ENCODE measurements at places on chromosomes 6 and 20.

- no peak for DNase-seq
Measured at GRCh38 chr20:57922083-57922482, 212.3 kb upstream of the PMEPA1 start.

DNA sequence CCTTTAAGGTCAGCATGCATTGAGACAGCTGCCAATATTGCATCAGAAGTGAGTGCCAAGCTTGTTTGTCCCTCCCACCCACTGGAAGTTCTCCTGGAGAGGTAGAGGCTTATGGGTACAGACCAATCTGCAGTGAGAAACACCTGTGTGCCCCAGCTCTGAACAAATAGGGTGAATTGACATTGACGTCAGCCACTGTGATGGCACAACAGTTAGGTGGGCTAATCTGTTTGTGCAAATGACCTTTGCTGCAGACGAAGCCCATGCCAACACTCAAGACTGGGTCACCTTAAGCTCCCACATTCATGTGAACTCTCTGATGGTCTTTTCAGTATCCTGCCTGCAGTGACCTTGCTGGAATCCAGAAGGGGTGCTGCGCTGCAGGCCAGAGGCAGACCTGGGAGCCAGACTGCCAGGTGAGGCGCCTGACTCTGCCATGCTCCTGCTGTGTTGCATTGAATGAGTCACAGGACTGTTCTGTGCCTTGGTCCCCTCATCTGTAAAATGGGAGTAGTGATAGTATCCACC, 99.9 kb downstream of the ALDH8A1 start:
- no peak for DNase-seq

DNA sequence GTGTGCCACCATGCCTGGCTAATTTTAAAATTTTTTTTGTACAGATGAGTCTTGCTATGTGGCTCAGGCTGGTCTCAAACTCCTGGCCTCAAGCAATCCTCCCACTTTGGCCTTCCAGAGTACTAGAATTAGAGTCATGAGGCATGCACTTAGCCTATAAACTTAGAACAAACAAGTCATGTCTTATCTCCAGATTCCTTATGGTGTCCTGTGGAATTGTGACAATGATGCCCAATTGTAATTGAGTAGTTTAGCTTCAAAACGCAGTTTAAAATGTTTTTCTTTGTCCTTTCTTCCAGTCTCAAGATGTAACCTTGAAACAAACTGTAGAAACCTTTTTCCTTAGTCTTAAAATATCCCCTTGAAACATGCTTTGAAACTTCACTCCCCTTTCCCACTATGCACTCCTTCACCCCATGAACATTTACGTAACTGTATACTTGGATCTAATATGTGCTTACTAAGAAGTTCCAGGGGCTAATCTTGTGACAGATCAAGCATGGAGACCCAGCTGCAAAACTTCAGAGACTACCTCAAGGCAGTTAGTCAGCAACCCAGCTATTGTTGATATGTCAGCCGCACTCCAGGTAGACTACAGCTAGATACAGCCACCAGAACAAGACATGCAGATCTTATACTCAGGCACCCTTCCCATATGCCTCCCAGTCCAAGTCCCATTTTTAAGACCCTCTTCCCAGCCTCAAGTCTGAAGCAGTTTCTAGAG, 46.2 kb downstream of the MAN1A1 start:
- no peak for DNase-seq

DNA sequence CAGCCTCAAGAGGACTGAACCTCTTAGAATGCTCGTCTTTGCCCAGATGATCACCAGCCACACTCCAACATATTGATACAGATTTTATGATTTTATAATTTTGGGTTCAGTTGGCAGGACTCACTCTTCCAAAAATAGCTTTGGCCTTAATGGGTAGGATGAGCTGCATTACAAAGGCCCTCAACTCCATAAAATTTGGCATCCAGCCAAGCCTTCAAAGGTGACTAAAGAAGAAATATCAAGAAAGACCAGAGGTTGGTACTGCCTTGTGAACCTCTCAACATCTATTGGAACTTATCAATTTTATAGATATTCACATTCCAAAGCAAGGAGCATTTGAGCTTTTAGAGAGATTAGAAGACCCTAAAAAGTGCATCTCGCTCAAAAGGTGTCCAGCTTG, 48.4 kb upstream of the SNAP25 start:
- DNase-seq: no peak

DNA sequence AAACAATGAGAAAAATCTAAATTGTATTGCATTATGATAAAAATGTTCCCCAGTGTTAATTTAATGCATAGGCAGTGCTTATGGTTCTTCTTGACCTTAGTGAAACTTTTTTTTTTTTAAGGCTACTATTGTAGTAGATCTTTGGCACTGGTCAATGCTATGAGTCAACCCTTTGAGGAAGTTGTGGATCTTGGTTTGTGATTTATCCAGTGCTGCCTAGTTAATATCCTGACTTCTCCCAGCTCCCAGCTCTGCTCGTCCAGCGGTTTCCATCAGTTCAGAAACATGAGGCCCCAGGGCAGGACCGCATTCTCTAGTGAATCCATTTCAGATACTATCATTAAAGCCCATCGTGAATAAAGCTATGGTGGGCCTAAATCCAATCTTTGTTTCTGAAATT, 364.5 kb upstream of the JARID2 start:
- no peak for DNase-seq

DNA sequence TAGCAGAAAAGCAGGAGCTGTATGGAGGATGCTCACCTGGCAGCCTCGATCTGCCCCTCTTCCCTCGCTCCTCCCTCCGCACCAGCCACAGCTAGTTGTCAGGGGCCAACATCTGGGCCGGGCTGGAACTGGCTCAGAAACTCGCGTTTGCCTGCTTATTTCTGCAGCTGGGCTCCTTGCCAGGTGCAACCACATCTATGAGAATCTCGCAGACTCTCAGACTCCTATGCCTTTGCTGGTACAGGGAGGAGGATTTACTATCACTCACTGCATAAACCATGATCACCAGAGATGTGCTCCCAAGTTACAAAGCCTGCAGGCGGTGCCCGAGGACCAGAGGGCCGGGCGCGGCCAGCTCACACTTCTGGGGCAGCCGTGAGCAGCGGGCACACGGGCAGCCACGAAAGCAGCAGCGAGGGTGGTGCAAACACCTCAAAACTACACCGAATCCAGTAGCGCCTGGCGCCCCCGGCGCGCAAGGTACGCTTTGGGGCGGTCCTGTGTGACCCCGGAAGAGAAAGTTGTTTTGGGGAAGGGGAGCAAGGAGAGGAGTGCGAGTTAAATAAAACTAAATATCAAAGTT, 577 bp upstream of the LRRC1 start:
- peak; percentile 28 for DNase-seq

GRCh38 chr6:24920136-24920535, 15.6 kb downstream of the RIPOR2 start:
- DNase-seq: no peak

GRCh38 chr6:6221787-6222535, 98.5 kb downstream of the F13A1 start:
- no peak for DNase-seq

- DNase-seq: no peak
Measured at GRCh38 chr6:98576791-98577190, 257.6 kb upstream of the POU3F2 start.

DNA sequence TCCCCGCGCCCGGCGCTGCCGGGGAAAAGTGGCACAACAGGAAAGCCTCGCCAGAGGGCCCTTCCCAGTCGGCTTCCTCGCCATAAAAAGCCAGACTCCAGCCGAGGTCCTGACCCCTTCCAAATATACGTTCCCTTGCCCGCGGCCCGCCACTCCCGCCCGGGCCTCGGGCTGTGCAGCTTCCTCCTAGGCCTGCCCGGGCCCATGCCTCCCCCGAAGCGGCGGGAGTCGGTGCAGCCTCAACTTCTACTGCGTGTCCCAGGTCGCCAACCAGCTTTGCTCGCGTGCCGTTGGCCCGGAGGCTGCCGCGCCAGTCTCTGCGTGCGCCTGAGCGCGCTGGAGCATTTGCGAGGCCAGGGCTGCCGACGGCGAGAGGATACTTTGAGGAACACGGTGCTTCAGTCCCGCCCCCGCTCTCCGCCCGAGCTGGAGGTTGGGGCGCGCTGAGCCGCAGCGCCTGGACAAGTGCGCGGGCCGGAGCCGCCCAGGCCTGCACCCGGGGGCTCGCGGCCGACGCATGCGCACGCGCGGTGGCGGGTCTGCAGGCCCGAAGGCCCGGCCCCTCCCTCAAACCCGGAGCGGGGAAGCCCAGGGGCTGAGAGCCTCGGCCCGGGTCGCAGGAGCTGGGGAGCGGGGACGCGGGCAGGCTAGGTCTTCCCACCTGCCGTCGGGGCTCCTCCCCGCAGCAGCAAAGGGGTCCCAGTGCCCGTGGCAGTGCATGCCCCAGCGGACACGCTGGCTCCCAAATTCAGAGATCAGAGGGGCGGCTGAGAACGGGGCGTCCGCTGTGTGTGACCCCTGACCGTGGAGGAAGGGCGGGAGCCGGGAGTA, 10.2 kb downstream of the FOXC1 start:
- no peak for DNase-seq

- DNase-seq: no peak
Measured at GRCh38 chr6:75748003-75748742, 866 bp upstream of the MYO6 start.

DNA sequence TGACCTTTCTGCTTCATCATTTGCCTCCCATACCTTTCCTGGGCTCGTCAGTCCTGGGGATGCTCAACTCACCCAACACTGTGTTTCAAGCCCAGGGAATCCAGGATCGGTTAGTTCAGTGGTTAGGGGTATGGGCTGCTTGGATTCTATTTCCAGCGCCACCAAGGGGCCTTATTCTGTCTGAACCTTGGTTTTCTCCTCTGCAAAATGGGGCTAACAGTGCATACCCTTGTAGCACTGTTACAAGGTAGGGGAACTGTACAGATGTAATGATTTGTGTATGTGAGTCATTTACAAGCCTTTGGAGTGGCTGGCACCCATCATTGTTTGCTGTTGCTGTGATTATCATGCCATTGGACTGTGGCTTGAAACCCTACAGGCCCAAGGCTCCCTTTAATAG, 14.5 kb upstream of the CSNK2A1 start:
- DNase-seq: no peak

DNA sequence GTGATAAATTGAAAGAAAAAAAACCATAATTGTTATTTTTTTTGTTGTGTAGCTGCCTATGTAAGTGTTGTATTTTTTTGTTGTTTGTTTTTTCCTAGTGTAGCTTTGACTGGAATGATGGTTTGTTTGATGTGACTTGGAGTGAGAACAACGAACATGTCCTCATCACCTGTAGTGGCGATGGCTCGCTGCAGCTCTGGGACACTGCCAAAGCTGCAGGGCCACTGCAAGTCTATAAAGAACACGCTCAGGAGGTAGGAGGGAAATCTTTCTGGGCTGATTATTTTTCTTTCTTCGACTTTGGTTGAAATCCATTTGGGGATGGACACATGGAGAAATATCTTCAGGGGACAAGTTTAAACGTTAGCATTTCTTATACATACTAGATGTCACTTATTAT, 3.8 kb downstream of the PEX7 start:
- no peak for DNase-seq

GRCh38 chr6:52649536-52650160, 21.3 kb upstream of the TMEM14A start:
- DNase-seq: no peak

DNA sequence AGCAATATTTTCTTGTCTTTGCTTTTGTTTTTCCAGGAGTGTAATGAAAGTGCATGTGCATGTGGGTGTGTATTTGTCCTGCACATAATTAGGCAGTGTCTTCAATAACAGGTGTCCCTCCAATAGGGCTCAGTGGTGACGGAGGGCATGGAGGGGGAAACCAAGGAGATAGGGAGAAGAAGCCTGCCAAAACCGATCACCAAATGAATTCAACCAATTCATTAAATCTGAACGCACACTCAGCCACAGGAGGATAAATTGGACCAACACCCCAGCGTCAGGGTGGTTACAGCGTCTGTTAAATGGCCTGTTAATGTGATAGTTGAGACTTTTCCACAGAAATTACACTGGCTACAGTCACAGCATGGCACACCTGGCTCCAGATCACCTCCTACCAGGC, 527.6 kb downstream of the CD83 start:
- no peak for DNase-seq

GRCh38 chr6:82775981-82776380, 289.7 kb downstream of the UBE3D start:
- DNase-seq: no peak

GRCh38 chr6:47478233-47479139, 897 bp downstream of the CD2AP start:
- DNase-seq: no peak

Data from central memory CD8-positive, alpha-beta T cell (primary cell).